ENCODE measurements at places on chromosomes 5 and 9. TPM values are rescaled to one million over a fixed set of nuclear protein-coding genes. Genes with fewer than 3 reads are reported as not detected.

The PGGT1B gene
- 10.4 TPM for total RNA-seq

The FAXDC2 gene
- 2.3 TPM for total RNA-seq

The CNTFR gene
- total RNA-seq = not detected

The RMND5B gene
- 22.1 TPM for total RNA-seq

The CSF2 gene
- total RNA-seq = 16.8 TPM

The CRAT gene
- total RNA-seq = 37.0 TPM

All from mammary microvascular endothelial cell (primary cell).